ENCODE measurements at places on chromosomes 7 and 10.

DNA sequence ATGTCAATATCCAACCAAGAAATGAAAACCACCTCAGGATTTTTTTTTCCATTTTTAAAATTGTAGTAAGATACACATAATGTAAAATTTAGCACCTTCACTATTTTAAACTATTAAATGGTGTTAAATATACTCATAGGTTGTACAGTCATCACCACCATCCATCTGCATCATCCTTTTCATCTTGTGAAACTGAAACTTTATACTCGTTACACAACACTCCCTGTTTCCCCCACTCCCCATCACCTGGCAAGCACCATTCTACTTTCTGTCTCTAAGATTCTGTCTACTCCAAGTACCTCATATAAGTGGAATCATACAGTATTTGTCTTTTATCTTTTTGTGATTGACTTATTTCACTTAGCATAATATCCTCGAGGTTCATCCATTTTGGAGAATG is 335.2 kb upstream of the NPSR1 start:
- no peak for DNase-seq

DNA sequence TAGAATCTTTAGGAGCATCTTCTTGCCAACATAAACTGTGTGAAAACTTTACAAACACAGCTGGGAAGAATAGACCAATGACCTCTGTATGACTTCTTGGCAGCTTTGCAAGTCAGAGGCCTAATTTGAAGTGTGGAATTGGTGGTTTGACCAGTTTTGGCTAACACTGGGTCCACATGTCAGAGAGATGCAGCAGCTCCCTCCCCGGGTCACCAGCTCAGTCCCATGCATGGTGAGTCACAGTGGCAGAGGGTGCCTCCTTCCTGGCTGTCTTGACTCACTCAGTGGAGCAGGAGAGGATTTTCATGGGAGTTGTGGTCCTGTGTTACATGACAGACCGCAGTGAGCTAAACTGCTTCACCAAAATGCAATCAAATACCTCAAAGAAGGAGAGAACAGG is 8.2 kb upstream of the STARD3NL start:
- no peak for DNase-seq

GRCh38 chr7:132207211-132207610 is 369.1 kb downstream of the PLXNA4 start:
- no peak for DNase-seq

GRCh38 chr10:124641282-124642087 is 102.7 kb downstream of the FAM53B start:
- no peak for DNase-seq

GRCh38 chr7:8998762-8999161 is 565.4 kb downstream of the NXPH1 start:
- DNase-seq = no peak

- no peak for DNase-seq
Measured at GRCh38 chr7:148318838-148319237, 271.7 kb upstream of the C7orf33 start.

Data from NCI-H748 treated with DMSO at 0.1 percent for 48 hours (cell line).